Suppressor macrophage treated with lipopolysaccharide for 4 hours (primary cell): ENCODE measurements at places on chromosomes 5 and 9.

DNA sequence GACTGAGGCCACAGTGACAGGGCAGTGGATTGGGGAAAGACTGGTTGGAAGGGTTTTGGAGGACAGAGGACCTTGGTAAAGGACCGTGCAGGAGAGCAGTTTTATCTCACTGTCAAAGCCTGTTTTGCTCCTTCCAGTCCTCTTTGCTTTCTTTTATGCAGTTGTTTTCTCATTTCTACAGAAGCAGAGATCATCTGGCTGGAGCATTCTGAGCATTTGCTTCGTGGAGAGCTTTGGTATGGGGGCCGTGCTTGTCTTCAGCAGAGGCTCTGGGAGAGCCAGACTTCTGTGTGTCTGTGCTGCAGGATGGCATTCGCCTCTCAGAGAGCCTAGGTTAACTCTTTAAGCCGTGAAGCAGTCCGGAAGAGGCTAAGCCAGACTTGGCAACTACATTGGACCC lies 171.8 kb upstream of the TUT7 start:
- DNase-seq, result no peak

DNA sequence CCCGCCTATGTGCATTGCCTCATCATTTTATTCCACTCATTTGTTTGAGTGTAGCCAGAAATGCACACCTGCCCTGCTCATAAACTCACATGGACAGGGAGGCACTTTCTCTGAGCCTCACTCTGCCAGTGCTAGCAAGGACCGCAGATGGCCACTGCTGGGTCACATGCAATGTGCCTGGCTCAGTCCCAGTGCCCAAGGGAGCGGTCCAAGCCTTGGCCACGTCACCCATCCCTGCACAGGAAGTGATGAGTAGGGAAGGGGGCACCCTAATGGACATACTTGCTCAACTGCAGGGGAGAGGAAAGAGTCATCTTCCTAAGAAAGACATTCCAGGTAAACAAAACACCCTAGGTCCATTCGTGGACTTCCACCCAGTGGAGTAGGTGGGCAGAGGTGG lies 630.9 kb downstream of the IRX1 start:
- DNase-seq, result no peak

DNA sequence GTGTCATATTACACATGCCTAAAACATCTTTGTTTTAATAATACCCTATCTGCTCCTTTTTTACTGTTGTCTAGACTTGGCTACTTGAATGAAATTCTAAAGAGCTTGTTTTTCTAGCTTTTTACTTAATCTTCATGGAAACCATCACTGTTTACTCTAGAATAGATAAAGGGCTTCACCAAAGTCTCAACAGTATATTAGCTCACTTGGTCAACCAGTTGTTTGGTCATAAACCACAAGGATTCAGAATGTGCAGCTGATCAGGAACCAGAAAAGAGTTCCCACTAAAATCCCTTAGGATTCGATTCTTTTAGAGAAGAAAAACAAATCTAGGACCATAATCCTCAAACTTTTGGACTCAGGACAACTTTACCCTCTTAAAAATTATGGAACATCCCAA lies 38.0 kb downstream of the CDO1 start:
- DNase-seq, result no peak

GRCh38 chr9:119418721-119419120 lies 49.5 kb upstream of the BRINP1 start:
- no peak for DNase-seq

DNA sequence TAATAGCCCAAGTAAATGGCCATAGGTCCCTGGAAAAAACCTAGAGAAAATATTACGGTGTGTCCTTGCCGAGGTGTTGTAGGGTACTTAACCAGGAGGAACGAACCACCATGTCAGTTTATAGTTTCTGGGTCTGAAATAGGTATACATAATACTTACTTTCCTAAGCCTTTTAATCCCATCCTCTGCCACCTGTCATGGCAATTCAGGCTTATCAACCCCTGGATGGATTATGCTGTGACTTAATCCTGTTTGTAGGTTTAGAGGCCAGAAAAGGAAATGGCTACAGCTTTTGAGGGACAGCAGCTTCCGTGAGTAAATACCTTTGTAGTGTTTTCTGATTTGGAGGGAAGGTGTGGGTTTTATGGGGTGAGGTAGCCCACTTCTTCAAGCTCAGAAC lies 89.1 kb upstream of the PTPRD start:
- no peak for DNase-seq
